ENCODE measurements at places on chromosomes 13 and 19. TPM values are rescaled to one million over a fixed set of nuclear protein-coding genes. Genes with fewer than 3 reads are reported as not detected.

ZFP36 gene
- total RNA-seq = 323 TPM

SERP2 gene
- total RNA-seq = 3.6 TPM

DHDH gene
- not detected for total RNA-seq

PLEKHA4 gene
- 11.7 TPM for total RNA-seq

CCDC8 gene
- total RNA-seq = 7.1 TPM

PPP1R37 gene
- total RNA-seq = 20.0 TPM

ZNF709 gene
- total RNA-seq = 4.6 TPM

DYRK1B gene
- total RNA-seq = 5.9 TPM

TRMT1 gene
- total RNA-seq = 50.4 TPM

CCL25 gene
- total RNA-seq = not detected

PGLYRP1 gene
- not detected for total RNA-seq

UBAC2 gene
- total RNA-seq = 45.7 TPM

ZNF708 gene
- total RNA-seq = 11.6 TPM

CFAP97D2 gene
- not detected for total RNA-seq

ZNF536 gene
- total RNA-seq = not detected

GPR4 gene
- 29.4 TPM for total RNA-seq

SHC2 gene
- total RNA-seq = 25.8 TPM

LPAR6 gene
- total RNA-seq = 36.5 TPM

PRR22 gene
- 0.84 TPM for total RNA-seq

PPP1R12C gene
- 94.8 TPM for total RNA-seq

COX7A1 gene
- total RNA-seq = 43.3 TPM

GFY gene
- not detected for total RNA-seq

IGSF23 gene
- total RNA-seq = not detected

CCDC169 gene
- total RNA-seq = 0.36 TPM

TDRD3 gene
- total RNA-seq = 16.9 TPM

CYP2A7 gene
- total RNA-seq = not detected

ZNF93 gene
- 6.9 TPM for total RNA-seq

KLC3 gene
- 0.36 TPM for total RNA-seq

SIPA1L3 gene
- total RNA-seq = 9.9 TPM

ZNF763 gene
- total RNA-seq = 4.4 TPM

PLA2G4C gene
- total RNA-seq = 2.3 TPM

WBP4 gene
- 11.8 TPM for total RNA-seq

SIGLEC8 gene
- 0.46 TPM for total RNA-seq

VAV1 gene
- total RNA-seq = 9.4 TPM

KLHL1 gene
- not detected for total RNA-seq

SHANK1 gene
- total RNA-seq = 0.37 TPM

FUT3 gene
- total RNA-seq = not detected

ZNF675 gene
- 16.9 TPM for total RNA-seq

RNF17 gene
- 0.28 TPM for total RNA-seq

SKA3 gene
- not detected for total RNA-seq

CCDC70 gene
- not detected for total RNA-seq

DZIP1 gene
- 18.0 TPM for total RNA-seq

NLRP4 gene
- not detected for total RNA-seq

ACP7 gene
- not detected for total RNA-seq

MBD3L2 gene
- total RNA-seq = not detected

TMEM59L gene
- total RNA-seq = 0.28 TPM

ZNF570 gene
- 5.3 TPM for total RNA-seq

GGACT gene
- total RNA-seq = 2.6 TPM

ZIM2 gene
- 0.88 TPM for total RNA-seq

SLC15A1 gene
- total RNA-seq = 0.25 TPM

ERICH6B gene
- not detected for total RNA-seq

RFXAP gene
- total RNA-seq = 2.2 TPM

ZNF667 gene
- total RNA-seq = 6.8 TPM

LRP3 gene
- total RNA-seq = 23.9 TPM

LIM2 gene
- not detected for total RNA-seq

MCEMP1 gene
- 4.0 TPM for total RNA-seq

Measured in omental fat pad (tissue), 4 donors.